ENCODE measurements at places on chromosomes 4 and X. TPM values are rescaled to one million over a fixed set of nuclear protein-coding genes. Genes with fewer than 3 reads are reported as not detected.
A peak's percentile ranks its signal among the peaks of the same experiment; 100 is the strongest.

DNA sequence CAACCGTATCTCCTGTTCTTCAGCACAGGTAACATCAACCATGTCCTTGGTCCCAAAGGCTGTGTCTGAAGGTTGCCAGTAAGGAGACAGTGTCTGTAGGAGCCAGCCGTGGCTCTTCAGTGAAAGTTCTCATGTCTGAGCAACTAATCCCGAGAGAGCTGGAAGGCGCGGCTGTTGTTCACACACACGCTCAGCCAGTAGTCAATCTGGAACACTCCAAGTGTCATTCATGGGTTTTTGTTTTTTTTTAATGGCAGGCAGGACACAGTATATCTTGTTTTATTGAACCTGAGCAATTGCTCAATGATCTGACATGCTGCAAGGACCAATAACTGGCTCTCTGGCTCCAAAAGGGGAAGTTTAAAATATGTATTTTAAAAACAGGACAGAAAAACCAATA is 48.4 kb upstream of the MAP3K15 start:
- no peak for DNase-seq

- DNase-seq, result no peak
Measured at GRCh38 chr4:24984602-24985532, 45.9 kb downstream of the LGI2 start.

DNA sequence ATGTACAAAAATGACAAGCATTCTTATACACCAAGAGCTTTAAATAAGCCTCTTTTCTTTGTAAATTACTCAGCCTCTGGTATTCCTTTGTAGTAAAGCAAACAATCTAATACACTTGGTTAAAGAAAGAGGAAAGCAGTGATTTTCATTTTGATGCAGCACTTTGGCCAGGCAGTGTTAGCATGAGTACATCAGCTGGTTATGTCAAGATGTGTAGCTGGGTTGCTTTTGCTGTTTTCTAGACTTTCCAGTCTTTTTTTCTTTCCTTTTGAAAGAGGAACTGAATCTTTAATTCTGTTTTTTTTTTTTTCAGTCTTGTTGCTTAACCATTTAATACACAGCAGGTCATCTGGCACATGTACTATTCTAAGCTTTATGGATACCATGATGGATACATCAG is 167.1 kb upstream of the AADAT start:
- no peak for DNase-seq

GRCh38 chrX:42739741-42740140 is 38.2 kb downstream of the PPP1R2C start:
- DNase-seq, result no peak

- no peak for DNase-seq
Measured at GRCh38 chrX:31884535-31884934, 812.7 kb upstream of the FTHL17 start.

DNA sequence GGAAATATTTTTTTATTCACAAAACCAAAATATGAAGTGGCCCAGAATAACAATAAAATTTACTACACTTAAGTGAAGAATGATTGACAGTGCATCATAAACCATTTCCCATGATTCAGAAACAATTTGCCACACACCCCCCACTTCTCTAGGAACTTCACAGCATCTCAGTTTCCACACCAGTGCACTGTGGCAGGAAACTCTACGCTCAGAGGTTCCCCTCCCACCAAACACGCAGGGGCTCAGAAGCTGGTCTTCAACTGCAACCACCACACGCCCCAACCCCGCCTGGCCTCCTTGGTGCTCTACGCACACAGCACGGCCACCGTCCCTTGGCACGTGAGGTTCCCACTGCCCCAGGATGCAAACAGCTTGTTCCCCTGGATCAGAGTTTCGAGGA is 63.7 kb downstream of the ZFYVE28 start:
- no peak for DNase-seq

DNA sequence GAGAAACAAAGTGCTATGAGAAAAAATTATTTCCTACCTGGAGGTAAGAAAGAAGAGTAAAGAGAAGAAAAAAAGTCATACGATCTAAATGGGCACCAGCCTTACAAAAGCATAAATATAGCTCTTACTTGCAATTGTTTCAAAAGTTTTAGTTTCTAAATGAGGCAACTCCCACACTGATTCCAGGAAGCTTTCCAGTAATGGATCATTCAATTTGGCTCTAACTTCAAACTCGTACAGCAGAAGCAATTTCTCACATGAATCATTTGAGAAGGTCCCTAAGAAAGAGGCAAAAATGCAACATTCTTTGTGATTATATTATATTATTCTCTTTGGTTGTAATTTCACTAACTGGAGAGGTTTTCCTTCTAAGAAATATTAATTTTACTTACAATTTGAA is 109.9 kb downstream of the DLG3 start:
- DNase-seq, result no peak

GRCh38 chr4:11503166-11503565 is 74.5 kb upstream of the HS3ST1 start:
- DNase-seq, result no peak

GRCh38 chr4:41366911-41367517 is 110.3 kb downstream of the UCHL1 start:
- DNase-seq, result no peak

GRCh38 chr4:37422102-37422501 is 177.6 kb downstream of the NWD2 start:
- no peak for DNase-seq

- no peak for DNase-seq
Measured at GRCh38 chr4:112979881-112980421, 69.5 kb upstream of the ANK2 start.

GRCh38 chr4:101208171-101208570 is 139.2 kb downstream of the PPP3CA start:
- no peak for DNase-seq

GRCh38 chr4:77022560-77023179 is 53.1 kb downstream of the CCNI start:
- no peak for DNase-seq

GRCh38 chr4:7777871-7778509 is 161.7 kb downstream of the AFAP1 start:
- DNase-seq, result no peak

- DNase-seq, result no peak
Measured at GRCh38 chr4:27412613-27413012, 552.0 kb downstream of the STIM2 start.

GRCh38 chr4:176656108-176656507 is 136.6 kb downstream of the VEGFC start:
- no peak for DNase-seq

DNA sequence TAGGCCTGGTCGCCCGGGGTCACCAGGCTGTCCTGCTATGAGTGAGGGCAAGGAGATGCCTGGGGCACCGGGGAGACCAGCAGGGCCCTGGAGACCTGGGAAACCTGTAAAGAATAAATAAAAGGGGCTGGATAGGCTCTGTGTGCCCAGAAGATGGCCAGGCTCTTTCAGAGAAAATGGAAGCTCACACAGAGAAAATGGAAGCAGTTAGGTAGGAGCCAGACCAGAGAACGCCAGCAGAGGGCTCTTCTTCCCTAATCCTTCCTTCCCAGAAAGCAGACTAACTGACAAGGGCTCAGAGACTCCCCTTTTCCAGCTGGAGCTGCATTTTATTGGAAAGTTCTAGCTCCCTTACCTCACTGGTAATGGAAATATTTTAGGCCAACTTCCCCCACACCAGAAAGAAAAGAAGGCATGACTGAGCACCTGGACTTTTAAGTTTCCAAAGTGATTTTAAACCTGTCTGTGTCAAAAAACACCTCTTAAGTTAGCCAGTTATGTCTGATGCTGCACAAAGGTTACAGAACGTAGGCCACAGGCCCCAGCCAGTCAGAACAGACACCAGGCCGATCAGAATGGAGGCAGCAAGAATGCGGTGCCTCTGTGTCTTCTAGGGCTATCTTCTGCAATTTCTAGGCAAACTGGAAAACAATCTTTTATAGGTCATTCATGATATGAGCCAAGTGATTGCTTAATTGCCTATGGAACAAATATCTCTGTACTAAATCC is 74.0 kb downstream of the ATG4A start:
- no peak for DNase-seq

DNA sequence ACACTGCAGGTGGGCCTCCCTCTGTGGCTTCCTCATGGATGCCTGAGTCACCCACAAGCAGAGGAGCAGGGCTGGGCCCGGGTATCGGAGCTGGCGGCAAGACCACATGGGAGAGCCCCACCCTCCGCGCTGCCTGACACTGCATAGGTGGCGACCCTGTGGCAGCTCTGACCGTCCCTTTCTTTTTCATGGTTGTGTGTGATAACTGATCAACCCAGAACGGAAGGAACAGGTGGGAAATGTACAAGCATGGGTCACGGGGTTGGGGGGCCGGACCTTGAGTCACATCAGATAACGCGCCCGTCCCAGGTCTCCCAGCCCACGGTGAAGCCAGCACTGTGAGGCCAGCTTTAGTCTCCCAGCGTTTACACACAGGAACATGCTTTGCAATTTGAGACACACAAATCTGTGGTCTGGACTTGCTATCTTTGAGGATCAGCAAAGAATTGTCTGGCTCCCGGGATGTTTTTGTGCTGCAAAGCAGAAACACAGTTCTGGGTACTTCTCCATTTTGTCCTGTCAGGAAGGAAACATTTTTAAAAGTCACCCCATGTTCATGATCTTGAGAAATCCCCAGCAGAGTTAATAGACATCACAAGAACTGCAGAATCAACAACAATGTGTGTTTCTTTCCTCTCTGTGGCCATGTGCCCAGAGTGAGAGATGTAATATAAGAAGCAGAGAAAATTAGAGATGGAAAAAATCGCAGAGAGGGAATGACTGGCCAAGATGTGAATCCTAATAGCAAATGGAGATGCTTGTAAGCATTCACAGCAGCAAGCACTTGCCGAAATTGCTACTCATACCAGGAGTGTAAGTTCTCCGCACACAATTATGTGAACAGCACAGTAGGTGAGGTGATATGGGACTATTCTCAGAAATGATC is 70.1 kb upstream of the CBR4 start:
- peak; percentile 69 for DNase-seq

DNA sequence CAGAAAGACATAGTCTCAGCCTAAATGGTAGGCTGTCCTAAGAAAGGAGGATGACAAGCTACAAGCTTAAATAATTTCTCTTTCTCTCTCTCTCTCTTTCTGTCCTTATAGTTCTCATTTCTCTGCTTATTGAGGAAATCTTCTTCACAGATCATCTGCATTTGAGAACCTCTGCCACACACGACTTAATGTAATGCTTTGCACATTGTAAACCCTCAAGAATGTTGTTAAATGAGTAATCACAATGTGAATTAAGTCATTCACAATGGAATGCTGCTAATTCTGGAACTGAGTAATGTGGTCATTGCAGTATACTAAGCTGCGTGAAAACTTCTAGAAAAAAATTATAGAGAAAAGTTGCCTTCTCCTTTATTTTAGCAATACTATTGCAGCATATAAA is 508.9 kb upstream of the FTHL17 start:
- no peak for DNase-seq

DNA sequence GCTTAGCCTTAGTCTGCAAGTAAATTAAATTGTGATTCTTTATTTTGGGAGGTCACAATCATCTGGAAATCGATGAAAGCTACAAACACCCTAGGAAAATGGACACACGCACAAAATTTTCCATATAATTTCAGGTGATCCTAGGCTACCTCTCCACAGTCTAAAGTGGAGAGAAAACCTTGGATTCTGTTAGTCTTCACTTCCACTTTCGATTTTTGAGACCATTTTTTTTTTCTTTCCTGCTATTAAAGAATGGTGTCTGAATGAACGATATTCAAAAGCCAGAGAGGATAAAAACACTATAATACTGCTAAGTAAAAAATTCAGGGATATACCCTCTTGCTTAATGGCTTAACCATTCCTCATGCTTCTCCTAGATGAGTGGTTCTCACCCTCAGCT is 1.7 kb downstream of the FBXL5 start:
- no peak for DNase-seq

DNA sequence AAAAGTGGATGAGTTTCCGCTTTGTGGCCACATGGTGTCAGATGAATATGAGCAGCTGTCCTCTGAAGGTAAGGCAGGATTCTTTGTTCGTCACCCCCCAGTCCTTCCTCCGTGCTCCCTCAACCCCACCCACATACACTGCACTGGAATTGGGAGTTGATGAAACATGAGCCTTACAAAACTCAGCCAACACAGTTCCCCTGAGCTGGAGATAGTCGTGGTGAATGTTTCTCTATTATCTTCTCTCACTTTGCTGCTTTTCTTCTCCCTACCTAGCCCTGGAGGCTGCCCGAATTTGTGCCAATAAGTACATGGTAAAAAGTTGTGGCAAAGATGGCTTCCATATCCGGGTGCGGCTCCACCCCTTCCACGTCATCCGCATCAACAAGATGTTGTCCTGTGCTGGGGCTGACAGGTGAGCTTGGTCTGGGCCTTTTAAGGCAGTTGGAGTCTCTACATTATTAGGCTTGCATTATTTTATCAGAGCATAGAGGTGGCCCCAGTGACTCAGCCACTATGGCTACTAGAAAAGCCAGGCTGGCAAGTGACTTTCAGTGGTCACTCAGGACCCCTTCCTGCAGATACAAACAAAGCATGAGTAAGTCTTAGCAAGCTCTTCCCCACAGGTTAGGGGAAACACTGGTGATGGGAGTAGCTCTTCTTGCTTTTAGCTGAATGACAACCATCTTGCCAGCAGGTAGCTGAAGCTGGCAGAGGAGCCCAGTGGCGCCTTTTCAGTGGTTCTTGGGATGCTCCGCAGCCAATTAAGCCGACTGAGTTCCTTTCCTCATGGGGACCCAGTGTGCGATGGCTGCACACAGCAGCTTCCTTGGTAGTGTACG is 1.6 kb downstream of the RPL10 start:
- DNase-seq, result no peak

DNA sequence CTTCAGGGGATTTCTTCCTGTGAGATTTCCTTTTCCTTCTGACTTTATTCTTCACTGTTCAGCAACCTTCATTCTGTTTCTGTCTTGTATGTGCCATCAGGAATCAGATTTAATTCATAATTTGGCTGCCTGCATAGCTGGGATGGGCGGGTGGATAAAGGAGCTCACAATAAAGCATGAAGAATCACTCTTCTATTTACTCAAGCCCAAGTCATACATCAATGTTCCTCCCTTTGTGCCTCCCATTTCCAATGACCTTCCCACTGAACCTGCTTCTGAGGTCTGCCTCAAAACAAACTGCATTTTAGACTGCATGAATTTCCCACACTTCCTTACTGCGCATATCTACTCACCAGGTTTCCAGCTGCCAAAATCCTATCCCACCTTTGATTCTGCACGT is 14.0 kb downstream of the PDGFC start:
- no peak for DNase-seq

- DNase-seq, result no peak
Measured at GRCh38 chrX:31388946-31389345, 317.1 kb upstream of the FTHL17 start.

Gene AMOT
- 22.1 TPM for total RNA-seq

Gene SHISA3
- total RNA-seq, result 55.5 TPM

Gene BMP3
- total RNA-seq, result 40.6 TPM

Gene CRMP1
- total RNA-seq, result 0.21 TPM

Gene MAGEA12
- not detected for total RNA-seq

Gene MUC7
- not detected for total RNA-seq

Gene PNMA6A
- 3.6 TPM for total RNA-seq

Gene LINC00632
- total RNA-seq, result 201 TPM

Gene TAF7L
- total RNA-seq, result not detected

Gene FGF5
- not detected for total RNA-seq
